ENCODE measurements at places on chromosomes 16 and 17.

- no peak for DNase-seq
Observed at GRCh38 chr16:57305159-57305811, 20.8 kb upstream of the PLLP start.

GRCh38 chr16:75402159-75402820 is 31.0 kb downstream of the CFDP1 start:
- no peak for DNase-seq

DNA sequence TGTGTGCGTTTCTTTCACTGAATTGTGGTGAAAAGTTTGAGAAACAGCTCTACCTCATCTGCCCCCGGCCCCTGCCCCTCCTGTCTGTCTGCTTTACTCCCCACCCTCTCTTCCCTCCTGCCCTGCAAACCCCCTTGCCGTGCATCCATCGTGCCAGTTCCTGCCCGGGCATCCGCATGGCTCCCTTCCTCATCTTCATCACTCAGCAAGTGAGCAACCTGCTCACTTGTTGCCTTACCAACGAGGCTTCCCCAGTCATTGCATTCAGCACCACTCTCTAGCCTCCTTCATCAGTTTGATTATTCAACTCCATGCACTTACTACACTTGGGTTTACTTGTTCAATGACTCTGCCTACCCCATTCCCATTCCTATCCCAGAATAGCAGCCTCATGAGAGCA is 34.8 kb upstream of the SDK2 start:
- DNase-seq, result no peak

DNA sequence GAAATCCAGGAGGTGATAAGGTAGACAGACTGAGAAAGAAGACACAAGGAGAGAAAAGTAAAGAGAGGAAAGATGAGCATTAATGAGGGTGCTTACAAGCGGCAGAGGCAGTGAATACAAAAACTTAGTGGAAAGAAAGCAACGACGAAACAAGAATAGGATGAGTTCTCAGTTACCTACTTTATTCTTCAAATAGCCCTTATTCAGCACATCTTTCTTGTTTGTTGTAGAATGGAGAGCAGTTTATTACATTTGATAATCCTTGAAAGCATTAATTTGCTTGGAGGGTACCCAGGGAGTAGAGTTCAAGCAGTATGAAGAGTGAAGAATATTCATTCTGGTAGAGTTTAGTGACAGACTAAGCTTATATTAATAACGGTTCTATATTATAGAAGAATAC is 22.4 kb downstream of the PAFAH1B1 start:
- no peak for DNase-seq

DNA sequence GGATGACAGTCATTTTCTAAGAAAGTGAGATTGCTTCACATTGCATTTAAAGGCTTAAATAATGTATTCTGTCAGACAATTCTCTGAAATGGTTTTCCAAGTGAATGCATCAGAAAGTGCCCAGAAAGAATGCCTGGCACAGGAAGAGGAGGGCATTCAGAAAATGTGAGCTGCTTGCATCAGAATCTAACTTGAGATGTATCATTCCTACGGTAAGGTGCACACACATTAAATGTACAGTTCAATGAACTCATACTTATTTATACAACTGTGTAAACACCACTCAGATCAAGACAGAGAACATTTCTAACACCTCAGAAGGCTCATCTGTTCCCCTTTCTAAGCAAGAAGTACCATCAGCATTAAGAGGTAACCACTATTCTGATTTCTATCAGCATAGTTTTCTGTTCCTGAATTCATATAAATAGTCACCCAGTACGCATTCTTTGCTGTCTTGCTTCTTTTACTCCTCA is 638.0 kb downstream of the MAF start:
- DNase-seq, result no peak

DNA sequence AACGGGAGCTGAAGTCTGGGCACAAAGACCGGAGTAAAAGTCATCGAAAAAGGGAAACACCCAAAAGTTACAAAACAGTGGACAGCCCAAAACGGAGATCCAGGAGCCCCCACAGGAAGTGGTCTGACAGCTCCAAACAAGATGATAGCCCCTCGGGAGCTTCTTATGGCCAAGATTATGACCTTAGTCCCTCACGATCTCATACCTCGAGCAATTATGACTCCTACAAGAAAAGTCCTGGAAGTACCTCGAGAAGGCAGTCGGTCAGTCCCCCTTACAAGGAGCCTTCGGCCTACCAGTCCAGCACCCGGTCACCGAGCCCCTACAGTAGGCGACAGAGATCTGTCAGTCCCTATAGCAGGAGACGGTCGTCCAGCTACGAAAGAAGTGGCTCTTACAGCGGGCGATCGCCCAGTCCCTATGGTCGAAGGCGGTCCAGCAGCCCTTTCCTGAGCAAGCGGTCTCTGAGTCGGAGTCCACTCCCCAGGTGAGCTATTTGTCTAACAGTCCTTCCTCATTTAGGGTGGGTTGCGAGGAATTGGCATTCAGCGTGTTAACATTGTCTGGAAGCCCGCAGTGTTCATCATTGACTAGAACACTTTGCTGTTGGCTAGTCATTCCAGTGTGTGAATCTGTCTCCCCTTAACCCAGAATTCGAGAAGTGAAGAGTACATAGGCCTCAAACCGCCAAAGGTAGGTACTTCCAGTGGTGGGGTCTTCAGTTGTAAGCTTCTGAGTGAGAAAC is 1.5 kb downstream of the CDK12 start:
- no peak for DNase-seq

DNA sequence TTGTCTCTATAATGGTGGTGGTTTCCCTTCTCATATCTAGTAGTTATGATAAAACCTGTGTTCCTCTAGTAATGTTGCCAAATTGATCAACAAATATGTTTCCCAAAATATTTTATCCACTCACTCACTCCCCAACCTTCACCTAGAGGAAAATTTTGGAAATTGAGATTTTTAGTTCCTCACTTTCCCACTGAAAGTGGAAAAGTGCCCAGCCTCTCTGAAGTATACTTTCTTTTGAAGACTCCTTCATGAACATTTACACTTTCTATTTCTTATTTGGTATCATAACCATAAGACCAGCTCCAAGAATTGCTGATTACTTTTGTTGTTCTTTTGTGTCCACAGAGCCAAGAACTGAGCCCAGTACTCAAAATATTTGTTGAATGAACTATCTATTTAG is 5.1 kb upstream of the CENPV start:
- DNase-seq, result no peak

- DNase-seq, result no peak
Observed at GRCh38 chr16:66069587-66069986, 296.9 kb upstream of the CDH5 start.

DNA sequence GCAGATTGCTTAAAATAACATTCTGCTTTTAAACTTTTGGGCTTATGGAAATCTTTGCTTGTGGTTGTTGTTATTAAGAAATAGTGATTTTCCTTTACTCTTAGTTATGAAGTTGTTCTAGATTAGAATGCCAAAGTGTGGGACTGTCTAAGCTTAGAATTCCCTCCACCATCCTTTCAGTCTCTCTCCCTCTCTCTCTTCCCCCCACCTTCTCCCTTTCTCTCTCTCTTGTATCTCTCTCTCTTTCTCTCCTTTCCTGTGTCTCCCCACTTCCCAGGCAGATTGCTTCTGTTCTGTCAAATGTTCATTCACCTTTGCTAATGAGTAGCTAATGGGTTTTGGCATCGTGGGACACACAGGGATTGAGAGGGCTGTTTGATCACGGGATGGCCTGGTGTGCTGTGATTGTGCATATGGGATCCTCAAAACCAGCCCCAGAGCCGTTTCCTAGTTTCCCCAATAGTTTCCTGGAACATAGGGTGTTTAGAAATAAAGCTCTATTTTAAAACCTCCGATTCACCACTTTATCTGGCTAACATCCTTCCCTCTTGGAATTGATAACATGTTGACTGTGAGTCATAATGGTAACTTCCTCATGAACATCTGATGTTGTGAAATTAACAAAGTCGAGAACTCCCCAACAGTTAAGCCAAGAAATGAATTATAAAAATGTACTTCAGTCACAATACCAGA is 502.6 kb downstream of the TMEM114 start:
- no peak for DNase-seq

- DNase-seq, result no peak
Observed at GRCh38 chr17:39938140-39938869, 10.8 kb downstream of the LRRC3C start.

DNA sequence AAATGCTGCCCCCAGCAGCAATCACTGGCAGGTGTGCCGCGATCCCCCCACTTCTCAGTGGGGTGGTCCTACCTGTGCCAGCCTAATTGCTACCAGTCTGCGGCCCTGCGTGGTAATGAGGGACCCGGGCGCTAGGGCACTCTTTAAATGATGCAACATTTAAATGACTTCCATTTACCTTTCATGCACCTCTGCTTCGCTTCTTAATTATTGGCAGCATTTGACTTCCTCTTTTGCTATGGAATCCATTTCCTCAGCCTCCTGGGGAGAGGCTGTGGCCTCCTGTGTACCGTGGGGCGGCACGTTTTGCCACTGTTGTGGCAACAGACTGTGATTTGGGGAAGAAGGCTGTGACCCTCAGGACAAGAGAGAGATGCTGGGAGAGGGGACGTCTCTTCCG is 86.1 kb downstream of the RPA1 start:
- DNase-seq, result no peak

GRCh38 chr17:819251-819650 is 37.1 kb downstream of the MRM3 start:
- no peak for DNase-seq

GRCh38 chr17:2755891-2756724 is 6.7 kb upstream of the CCDC92B start:
- no peak for DNase-seq

DNA sequence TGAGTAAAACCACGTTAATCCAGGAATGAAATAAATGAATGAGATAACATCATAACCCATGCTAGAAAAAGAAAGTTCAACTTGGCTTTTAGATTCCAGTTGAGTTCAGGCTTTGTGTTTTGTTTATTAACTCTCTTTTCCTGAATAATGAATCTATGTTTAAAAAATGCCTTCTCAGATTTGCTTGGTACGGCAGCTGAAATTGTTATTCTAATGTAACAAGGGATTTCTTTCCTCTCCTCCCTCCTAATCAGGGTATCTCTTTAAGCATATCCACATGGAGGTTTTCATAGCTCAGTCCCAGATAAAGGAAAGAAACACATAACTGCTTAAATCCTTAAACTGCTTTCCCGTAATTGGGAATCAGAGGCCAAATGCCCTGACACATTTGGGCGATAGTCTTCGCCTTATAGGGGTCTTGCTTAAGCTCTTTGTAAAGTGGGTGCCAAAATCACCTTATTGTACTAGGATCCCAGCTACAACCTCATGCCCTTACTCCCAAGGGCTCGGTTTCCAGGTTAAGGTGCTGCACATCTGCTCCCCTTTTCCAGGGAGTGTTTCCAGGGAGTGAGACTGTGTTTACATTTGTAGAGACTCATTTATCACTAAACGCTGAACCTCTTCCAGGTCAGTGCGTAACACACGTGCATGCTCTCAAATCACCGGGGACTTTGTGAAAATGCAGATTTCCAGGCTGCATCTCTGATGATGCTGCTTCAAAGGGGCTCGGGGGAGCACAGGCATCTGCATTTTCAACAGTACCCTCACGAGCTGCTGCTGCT is 142.8 kb upstream of the FOXF1 start:
- DNase-seq, result no peak

GRCh38 chr17:66964930-66965800 is 658 bp downstream of the CACNG4 start:
- DNase-seq, result no peak

GRCh38 chr17:70820276-70820675 is 650.9 kb downstream of the KCNJ2 start:
- no peak for DNase-seq

DNA sequence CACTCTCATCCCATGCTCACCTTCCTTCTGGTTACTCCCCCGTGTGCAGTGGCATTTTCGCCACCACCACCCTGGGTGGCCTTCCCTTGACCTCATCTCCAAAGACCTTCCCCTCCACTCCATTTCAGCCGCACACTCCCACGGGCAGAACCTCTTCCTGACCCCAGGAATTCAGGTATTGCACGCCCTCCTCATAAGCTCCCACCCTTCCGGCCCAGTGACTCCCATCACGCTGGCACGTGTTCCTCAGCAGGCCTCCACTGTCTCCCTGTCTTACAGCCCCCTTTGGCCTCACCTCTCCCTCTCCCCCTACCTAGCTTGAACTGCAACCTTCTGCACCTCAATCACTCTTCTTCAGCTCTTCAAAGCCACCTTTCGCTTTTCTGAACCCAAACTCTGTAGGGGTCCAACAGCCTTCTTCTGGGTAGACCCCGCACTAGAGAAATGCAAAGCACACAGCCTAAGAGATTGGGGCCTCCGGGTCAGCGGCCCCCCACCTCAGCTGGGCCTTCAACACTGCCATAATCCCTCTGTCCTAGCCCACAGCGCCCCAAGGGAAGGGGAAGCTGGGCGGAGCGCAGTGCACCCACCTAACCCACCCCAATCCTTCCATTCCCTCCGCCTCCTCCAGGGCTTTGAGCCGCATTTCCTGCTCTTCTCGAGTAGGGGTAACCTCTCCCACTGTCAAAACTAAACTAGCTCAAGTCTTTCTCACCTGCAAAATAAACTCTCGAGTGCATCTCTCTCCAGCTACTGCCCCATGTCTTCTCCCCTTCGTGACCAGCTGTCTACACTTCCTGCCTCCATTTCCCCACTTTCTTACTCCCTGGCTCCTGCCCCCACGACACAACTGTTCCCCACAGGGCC is 1.7 kb upstream of the TMEM97 start:
- no peak for DNase-seq

- DNase-seq, result no peak
Observed at GRCh38 chr16:3027489-3027795, 3.6 kb downstream of the THOC6 start.

- no peak for DNase-seq
Observed at GRCh38 chr16:14111713-14112538, 40.8 kb downstream of the MRTFB start.

- DNase-seq, result no peak
Observed at GRCh38 chr17:77540975-77541374, 400.2 kb downstream of the SEC14L1 start.

GRCh38 chr17:73798111-73798748 is 154.0 kb upstream of the SDK2 start:
- no peak for DNase-seq

- DNase-seq, result no peak
Observed at GRCh38 chr16:17340804-17341203, 130.0 kb downstream of the XYLT1 start.

GRCh38 chr16:84088695-84089395 is 27.9 kb downstream of the MBTPS1 start:
- DNase-seq, result peak; percentile 32

GRCh38 chr17:4184811-4185210 is 41.8 kb downstream of the CYB5D2 start:
- no peak for DNase-seq

DNA sequence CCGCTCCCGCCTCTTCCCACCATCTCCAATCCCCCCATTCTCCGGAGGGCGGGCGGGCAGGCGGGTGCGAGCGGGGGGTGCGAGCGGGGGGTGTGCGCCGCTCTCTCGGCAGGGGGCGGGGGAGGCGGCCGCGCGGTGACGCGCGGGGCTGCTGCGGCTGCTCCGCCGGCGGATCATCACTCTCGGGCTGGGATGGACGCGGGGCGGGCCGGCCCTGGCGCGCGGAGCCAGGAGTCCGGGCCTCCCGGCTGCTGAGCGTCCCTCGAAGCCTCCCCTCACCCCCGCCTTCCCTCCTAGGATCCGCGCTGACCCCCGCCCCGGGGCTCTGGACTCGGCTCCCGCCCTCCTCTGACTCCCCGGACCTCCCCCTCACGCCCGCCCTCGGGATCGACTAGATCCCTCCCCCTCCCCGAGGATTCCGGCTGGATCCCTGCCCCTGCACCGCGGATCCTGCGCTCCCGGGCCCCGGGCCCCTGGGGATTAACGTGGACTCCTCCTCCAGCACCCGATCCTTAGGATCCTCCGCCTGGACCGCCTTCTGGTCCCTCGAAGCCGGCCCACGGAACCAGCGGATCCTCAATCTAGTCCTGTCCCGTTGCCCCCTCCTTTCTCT is 946 bp upstream of the TMEM256 start:
- DNase-seq, result no peak

All from central memory CD8-positive, alpha-beta T cell (primary cell).